ENCODE measurements at places on chromosomes 3 and 15. TPM values are rescaled to one million over a fixed set of nuclear protein-coding genes. Genes with fewer than 3 reads are reported as not detected.
A peak's percentile ranks its signal among the peaks of the same experiment; 100 is the strongest.

DNA sequence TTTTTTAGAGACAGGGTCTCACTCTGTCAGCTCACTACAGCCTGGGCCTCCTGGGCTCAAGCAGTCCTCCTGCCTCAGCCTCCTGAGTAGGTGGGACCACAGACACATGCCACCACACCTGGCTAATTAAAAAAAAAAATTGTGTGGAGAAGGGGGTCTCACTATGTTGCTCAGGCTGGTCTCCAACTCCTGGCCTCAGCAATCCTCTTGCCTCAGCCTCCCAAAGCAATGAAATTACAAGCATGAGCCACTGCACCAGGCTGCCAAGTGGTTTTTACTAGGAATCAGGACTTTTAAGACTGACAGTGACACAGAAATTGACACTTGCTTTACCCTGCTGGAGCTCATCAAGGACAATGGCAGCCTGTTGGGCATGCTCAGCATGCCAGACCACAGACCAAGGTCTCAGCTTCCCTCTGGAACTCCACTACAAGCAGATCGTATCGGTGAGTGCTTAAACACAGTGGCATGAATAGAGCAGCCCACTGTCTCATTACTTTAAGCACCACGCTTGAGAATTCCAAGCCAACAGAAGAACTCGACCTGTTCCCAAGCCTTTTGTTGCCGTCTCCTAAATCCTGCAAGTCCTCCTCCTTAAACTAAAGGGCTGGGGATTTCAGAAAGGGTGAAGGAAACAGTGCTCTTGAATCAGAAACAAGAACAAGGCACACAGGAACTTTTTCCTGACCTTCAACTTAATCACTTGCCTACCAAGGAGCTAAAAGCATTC is 41.4 kb downstream of the EOMES start:
- DNase-seq, result no peak

DNA sequence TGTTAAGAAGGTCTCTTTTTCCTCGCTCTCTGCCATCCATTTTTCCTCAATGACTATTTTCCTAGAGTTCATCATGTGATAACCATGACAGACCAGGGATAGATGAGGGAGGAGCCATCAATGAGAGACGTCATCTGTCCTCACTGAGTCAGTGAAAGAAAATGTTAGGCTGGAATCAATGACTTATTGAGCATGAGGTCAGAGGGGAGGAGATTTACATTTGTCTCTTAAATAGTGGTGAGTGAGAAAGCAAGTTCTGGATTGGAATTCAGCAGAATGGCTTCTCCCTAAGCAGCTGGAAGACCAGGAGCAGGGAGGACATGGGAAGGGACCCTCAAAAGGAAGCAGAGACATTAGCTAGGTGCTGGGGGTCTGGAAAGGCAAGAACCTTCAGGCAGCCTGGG is 28.2 kb upstream of the USP3 start:
- DNase-seq, result peak; percentile 33

GRCh38 chr3:33729993-33730392 is 11.9 kb upstream of the CLASP2 start:
- no peak for DNase-seq

GRCh38 chr15:62966294-62967078 is 76.1 kb upstream of the TPM1 start:
- DNase-seq, result no peak

DNA sequence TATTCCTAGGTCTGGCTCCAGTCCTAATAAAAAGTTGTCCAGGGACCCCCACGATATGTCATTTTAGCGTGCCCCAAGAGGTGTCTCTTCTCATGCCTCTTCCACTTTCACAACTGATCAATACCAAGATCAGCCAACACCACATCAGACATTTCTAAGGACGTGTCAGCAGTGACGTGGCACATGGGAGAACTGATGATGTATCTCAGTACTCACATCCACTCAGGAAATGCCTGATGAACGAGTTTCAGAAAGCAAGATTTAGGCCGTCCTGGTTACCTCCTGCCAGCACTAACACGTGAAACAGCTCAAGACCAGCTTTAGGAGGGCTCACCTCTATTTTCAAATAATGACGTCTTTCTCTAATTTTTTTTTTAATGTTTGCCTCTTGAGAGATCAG is 19.6 kb downstream of the VGLL4 start:
- DNase-seq, result no peak

- DNase-seq, result no peak
Observed at GRCh38 chr3:12875857-12876836, 34.8 kb upstream of the RPL32 start.

GRCh38 chr3:139674571-139675260 is 3.1 kb downstream of the NMNAT3 start:
- DNase-seq, result no peak

DNA sequence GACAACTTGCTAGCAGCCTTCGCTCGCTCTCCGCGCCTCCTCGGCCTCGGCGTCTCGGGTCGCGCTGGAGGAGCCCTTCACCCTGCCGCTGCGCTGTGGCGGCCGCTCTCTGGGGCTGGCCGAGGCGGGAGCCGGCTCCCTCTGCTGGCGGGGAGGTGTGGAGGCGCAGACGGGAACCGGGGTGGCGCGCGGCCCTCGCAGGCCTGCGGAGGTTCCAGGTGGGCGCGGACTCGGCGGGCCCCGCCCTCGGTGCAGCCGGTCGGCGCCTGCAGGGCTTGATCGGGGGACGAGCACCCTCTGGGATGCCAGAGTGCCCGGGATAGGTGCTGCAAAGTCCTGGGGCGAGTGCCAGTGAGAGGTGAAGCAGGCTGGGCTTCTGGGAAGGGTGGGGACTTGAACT is 989.9 kb downstream of the ROBO2 start:
- no peak for DNase-seq

DNA sequence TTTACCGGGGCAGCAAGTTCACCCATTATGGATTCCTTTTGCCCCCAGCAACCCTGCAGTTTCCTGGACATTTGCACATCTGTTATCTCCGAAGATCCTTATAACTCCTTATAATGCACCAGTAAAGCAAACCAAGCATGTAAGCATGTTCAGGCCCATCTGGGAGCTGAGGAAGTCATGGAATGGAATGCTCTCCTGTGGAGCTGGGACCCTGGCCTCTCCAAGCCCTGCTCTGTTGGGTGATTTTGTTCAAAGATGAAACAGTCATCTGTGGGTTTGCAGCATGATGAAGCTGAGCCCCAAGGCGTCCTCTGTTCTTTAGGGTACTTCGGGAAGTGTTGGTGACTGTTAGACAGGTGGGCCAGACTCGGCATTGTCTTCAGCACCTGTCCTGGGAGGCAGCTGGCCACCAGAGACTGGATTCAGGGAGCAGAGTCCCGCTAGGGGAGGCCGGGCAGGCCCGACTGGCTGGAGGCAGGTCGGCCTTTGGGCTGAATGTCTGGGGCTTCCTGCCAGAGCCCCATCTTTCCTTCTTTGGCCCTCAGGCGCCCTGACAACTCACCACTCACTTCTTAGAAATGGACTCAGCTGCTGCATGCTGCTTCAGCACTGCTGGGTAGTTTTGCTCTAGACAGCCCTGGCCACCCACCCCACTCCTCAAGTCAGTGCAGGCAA is 3.9 kb downstream of the DNAH1 start:
- DNase-seq, result no peak

DNA sequence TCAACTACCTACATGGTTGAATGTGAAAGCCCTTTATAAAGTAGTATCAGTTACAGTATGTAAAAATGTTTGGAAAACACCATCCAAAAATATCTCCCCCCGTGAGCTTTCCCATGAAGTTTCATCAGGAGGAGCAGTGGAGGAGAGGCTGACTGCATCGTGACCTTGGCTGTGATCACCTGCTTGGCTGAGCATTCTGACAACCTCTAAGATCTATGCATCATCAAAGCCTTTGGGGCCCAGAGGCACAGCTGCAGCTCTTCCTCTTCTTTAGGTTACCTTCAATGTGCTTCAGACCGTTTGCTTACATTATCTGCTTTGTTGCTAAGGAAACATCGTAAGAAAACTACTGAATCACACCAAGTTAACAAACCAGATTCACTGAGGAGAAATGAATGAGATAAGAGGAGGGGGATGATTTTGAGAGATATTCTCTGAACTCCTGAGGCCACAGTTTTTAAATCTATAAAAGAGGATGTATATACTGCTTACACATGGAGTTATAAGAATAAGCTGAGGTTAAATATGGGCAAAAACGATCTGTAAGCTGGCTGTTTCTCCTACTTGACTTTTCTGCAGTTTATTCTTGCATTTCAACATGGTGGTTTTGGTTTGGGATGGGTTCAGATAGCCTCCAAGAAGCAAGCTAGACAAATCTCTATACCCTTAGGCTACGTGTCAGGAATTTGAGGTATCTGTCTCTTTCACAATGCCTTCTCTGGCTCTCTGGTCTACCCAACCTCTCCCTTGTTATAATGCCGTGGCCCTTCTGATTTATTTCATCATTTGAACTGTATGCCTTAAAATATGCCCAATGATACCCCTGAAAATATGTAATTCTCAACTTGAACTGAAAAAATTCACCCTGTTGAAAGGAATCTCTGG is 4.0 kb downstream of the GCSAM start:
- DNase-seq, result no peak

DNA sequence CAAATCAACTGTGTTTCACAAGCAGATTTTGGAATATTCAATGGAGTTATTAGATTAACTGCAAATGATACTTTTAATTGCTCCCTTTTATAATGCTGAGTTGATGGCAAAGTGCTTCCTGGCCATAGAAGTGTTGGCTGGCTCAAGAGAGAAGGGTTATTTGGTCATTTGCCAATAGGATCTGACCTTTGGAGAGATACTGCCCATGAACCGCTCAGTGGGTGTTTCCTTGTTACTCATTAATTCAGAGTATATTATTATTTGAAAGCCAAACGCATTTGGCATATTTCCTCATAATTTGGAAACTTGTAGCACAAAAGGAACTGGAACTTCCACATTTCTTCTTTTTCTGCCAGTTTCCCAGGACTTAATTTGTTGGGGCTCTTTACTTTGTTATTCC is 234.7 kb downstream of the CDIN1 start:
- DNase-seq, result no peak

GRCh38 chr3:98532275-98532637 is 478 bp downstream of the GPR15 start:
- DNase-seq, result no peak

DNA sequence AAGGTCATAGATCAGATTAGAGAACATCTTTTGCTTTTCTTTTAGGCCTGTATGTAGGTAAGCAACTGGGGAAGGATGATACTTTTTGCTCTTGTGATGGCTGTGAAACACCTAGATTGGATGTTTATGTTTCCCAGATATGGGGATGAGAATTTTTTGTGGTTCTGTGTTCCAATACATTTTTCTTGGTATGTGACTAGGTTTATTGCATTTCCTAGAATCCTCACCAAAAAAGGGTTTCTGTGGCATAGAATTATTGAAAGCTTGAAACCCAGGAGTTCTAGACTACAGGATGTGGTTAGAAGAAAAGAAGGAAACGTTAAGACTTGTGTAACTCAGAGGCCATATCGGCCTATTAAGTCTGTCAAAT is 25.8 kb downstream of the OXNAD1 start:
- peak; percentile 41 for DNase-seq

GRCh38 chr3:20511863-20512505 is 326.0 kb upstream of the SGO1 start:
- peak; percentile 2 for DNase-seq

DNA sequence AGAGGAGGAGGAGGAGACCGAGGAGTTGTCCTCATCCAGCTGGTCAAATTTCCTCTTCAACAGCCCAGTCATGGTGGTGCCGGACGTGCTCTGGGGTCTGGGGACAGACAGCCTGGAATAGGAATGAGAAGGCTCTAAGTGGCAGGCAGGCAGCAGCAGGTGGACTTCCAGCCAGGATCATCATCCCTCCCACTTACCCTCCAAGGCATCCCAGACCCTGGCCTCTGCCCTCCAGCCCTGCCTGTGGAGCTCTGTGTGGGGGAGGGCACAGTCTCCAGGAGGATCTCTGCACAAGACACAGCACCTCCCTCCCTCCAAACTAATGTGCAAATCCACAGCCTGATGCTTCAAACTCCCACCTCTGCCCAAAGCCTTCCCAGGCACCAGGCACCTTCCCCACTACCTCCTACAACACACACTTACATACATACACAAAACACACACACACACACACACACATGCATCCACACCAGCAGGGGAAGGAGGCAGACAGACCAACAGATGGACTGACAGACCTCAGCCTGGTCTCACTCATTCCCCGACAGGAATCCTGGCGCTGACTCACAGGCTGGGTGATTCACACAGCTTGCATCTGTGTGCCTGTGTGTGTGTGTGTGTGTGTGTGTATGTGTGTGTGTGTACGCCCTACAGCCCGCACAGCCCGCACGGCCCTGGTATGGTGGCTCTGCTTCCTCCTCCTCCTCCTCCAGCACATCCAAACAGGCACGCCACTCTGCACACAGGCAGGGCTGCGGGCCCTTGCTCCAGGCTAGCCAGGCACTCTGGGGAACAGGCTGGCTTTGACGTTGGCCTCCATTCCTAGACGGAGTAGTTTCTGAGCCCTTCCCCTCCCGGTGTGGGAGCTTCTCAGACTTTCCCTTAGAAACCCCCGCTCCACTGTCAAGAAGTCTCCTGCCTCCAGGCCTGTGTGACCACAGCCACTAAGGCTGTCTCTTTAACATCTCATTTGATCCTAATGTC is 6.5 kb downstream of the CSRNP1 start:
- DNase-seq, result peak; percentile 89

MASP1 gene
- total RNA-seq, result 10.2 TPM

BLM gene
- total RNA-seq, result 12.1 TPM

NRG4 gene
- 13.9 TPM for total RNA-seq

MKRN2OS gene
- not detected for total RNA-seq

RUVBL1 gene
- 131 TPM for total RNA-seq

DUOXA2 gene
- total RNA-seq, result not detected

LINGO1 gene
- total RNA-seq, result not detected

SLC38A3 gene
- not detected for total RNA-seq

C15orf39 gene
- 10.8 TPM for total RNA-seq

Measured in H4 (cell line).